AG04450 (cell line): ENCODE measurements at places on chromosomes 5 and 9. TPM values are rescaled to one million over a fixed set of nuclear protein-coding genes. Genes with fewer than 3 reads are reported as not detected.

NUDCD2 gene
- 3.8 and 5.6 TPM in 2 replicates for polyA plus RNA-seq

SLC6A7 gene
- not detected in 2 replicates for polyA plus RNA-seq

CEP72 gene
- polyA plus RNA-seq, result 0.66 and 0.91 TPM in 2 replicates

SLC1A1 gene
- 0.45 and 0.55 TPM in 2 replicates for polyA plus RNA-seq

PHYKPL gene
- 33.4 and 36.0 TPM in 2 replicates for polyA plus RNA-seq
